ENCODE measurements at places on chromosomes 11 and 22. TPM values are rescaled to one million over a fixed set of nuclear protein-coding genes. Genes with fewer than 3 reads are reported as not detected.

GRCh38 chr11:13015753-13016152, 6.6 kb downstream of the RASSF10 start:
- no peak for DNase-seq

SC5D gene
- 23.2 TPM for total RNA-seq

DNA sequence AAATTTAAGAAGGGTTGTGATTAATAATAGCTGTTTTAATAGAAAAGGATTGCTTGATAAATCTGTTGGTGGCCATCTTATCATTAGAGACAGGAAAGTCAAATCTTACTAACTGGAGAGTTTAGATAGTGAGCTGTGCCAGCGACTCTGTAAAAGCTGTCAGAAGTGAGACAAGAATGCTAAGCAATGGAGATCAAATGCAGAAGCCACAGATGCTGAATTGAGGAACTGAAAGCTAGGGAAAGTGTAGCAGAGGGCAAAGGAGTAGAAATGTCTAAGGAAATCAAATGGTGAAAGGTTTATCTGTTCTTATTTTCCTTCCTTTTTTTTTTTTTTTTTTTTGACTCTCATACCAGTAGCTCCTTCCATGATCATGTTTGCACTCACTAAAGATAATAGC, 13.7 kb downstream of the MS4A13 start:
- DNase-seq, result no peak

- no peak for DNase-seq
Measured at GRCh38 chr11:133206313-133207005, 325.8 kb downstream of the OPCML start.

RCN1 gene
- 27.5 TPM for total RNA-seq

GAL3ST1 gene
- not detected for total RNA-seq

MRPL23 gene
- 72.2 TPM for total RNA-seq

DNA sequence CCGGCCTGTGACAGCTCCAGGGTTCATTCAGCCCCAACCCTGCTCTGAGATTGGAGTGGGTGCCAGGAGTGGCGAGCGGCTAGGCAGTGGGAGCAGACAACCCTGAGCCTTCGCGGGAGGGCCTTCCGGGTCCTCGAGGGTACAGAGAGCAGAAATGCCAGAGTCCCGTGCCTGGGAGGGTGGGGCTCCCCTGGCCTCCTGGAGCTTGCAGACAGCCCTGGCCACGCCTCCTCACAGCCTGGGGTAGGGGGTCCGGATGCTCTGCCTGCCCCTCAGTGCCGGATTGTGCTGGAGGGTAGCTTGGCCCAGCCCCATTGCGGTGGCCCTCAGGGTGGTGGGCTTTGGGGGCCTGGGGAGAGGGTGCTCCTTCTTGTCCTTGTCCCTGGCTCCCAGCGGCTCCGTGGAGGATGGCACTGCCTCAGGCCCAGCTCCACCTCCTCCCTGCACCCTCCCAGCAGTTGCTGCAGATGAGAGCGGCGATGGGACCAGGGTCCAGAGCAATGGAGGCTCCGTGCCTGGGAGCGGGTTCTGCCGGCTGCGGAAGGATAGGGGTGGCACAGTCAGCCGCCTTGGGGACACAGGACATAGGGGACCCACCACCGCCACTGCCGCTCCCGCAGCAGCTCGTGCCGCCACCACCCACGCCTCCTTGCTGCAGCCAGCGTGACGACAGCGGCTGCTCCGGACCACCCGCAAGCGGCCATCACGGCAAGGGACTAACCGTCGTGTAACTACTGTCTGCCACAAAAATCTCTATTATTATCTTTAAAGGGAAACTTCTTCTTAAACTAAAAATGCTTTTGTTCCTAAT, 34.9 kb upstream of the OR10G7 start:
- no peak for DNase-seq

DNA sequence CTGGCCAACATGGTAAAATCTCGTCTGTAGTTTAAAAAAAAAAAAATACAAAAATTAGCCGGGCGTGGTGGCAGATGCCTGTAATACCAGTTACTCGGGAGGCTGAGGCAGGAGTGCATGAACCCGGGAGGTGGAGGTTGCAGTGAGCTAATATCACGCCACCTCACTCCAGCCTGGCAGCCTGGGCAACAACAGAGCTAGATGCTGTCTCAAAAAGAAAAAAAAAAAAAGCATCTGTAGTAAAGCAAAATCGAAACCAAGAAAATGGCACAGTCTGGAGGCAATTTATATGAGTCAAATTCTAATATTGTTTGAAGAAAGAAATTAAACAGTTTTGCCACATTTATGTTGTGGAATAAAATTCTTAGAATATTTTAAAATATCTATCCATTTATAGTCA, 365.0 kb upstream of the CHORDC1 start:
- no peak for DNase-seq

- DNase-seq, result no peak
Measured at GRCh38 chr22:30574997-30575671, 669 bp upstream of the GAL3ST1 start.

SCGB1C1 gene
- total RNA-seq, result not detected

Measured in activated T-helper 2 cell treated with anti-CD3 and anti-CD28 coated beads, Interferon-gamma antibody, Interleukin-2, Interleukin-4, amounts not matched to agents 10 μg/mL and 5 μg/mL and 100 μg/mL, durations not matched to agents 14 hours and 24 hours and 36 hours (primary cell).